ENCODE measurements at places on chromosomes 5 and 9.

DNA sequence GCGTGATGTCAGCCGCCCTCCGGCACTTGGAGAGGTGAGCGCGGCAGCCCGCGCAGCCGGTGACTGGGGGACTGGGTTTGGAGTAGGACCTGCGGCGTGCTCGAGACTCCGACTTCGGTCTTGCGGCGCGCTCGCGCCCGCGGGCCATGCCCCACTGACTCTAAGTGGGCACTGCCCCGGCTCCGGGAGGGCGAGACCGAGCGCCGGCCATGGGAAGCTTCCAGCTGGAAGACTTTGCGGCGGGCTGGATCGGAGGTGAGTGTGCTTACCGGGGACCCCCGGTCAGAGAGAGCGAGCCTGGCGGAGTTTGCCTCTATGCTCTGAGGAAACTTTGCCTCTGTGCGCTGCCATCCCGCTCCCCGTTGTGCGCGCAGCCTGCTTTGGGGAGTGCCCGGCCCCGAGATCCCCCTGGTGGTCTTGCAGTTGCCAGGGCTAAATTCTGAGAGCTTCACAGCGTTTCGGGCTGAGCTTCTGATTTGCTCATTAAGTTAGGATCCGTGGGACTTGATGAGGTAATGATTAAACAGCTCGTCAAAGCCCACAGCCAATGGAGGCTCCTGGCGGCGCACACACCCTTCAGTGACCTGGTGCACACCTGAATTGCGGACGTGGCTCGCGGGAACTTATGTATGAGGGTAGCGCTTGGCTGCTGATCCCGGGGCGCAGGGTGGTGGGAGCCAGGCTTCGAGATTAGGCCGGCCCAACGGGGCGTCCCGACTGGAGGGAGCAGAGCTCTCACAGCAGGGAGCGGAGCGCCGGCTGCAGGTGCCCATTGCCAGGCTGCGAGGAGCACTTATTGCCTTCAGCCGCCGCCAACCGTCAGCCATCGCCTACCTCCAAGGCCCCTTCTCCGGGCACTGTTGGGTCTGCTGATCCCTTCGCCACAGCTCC lies at the start of gene SLC25A48:
TSS of gene SLC25A48 (plus strand) at position 25 of the 891 bp plus-strand sequence. CDS start at position 210, 185 bp downstream.
- peak; percentile 52 for DNase-seq

DNA sequence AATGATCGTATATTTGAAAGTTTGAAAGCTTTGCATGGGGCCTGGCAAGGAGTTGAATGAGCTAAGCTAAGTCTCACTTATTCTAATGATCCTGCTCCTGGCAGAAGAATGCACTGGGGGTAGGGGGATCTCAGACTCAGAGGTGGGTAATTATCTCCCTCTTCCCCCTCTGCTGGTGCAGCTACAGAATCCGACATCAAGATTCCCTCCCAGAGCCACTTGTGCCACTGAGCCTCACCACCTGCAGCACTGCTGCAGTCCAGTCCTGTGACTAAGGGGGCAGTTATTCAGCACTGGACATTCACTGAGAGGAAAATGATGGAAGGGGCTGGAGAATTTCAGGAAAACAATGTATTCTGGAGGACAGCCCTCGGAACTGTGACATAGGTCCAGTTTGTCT lies 205.8 kb downstream of the DEPDC1B start:
- no peak for DNase-seq

- no peak for DNase-seq
Measured at GRCh38 chr5:168612123-168612522, 33.0 kb upstream of the PANK3 start.

- no peak for DNase-seq
Measured at GRCh38 chr5:4882186-4882585, 257.9 kb upstream of the ADAMTS16 start.

DNA sequence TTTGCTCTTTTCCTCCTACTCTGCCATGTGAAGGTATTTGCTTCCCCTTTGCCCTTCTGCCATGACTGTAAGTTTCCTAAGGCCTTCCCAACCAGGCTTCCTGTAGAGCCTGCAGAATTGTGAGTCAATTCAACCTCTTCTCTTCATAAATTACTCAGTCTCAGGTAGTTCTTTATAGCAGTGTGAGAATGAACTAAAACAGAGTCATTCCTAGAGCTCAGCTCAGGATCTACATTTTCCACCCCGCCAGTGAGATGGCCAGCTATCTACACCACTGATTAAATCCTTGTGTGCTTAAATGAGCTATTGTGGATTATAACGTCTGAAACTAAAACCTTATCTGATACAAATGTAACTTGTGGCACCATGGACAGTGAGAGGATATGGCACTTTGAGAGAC lies 55.0 kb downstream of the FRMD3 start:
- no peak for DNase-seq
